Sigmoid colon (tissue), 7 donors: ENCODE measurements at places on chromosomes 5 and 9. TPM values are rescaled to one million over a fixed set of nuclear protein-coding genes. Genes with fewer than 3 reads are reported as not detected.

MYOZ3 gene
- polyA plus RNA-seq: 0.16 TPM

ADAMTSL1 gene
- 1.4 TPM for polyA plus RNA-seq

UAP1L1 gene
- 6.0 TPM for polyA plus RNA-seq

SHOC1 gene
- 0.03 TPM for polyA plus RNA-seq

SLC45A2 gene
- polyA plus RNA-seq: not detected

LHFPL2 gene
- 21.1 TPM for polyA plus RNA-seq

NRG2 gene
- polyA plus RNA-seq: 0.80 TPM

SMC2 gene
- 2.4 TPM for polyA plus RNA-seq

SPATA31E1 gene
- not detected for polyA plus RNA-seq

FRRS1L gene
- polyA plus RNA-seq: 0.61 TPM

DTWD2 gene
- polyA plus RNA-seq: 2.4 TPM

HNRNPK gene
- 237 TPM for polyA plus RNA-seq

PCDHB14 gene
- polyA plus RNA-seq: 1.0 TPM

BRD8 gene
- polyA plus RNA-seq: 21.0 TPM

SLCO4C1 gene
- 0.69 TPM for polyA plus RNA-seq

ORM2 gene
- polyA plus RNA-seq: not detected

S1PR3 gene
- 7.8 TPM for polyA plus RNA-seq

DMRT3 gene
- not detected for polyA plus RNA-seq

HSPB3 gene
- 1.2 TPM for polyA plus RNA-seq

EIF4E1B gene
- not detected for polyA plus RNA-seq

PCDHA5 gene
- polyA plus RNA-seq: 0.09 TPM

SHROOM1 gene
- 24.6 TPM for polyA plus RNA-seq

AQP3 gene
- polyA plus RNA-seq: 1.8 TPM

GRM6 gene
- polyA plus RNA-seq: not detected

KIAA0825 gene
- polyA plus RNA-seq: not detected

PTRH1 gene
- 18.6 TPM for polyA plus RNA-seq

NEUROG1 gene
- not detected for polyA plus RNA-seq

OTULINL gene
- polyA plus RNA-seq: 10.2 TPM
